ENCODE measurements at places on chromosomes 1 and 21.

DNA sequence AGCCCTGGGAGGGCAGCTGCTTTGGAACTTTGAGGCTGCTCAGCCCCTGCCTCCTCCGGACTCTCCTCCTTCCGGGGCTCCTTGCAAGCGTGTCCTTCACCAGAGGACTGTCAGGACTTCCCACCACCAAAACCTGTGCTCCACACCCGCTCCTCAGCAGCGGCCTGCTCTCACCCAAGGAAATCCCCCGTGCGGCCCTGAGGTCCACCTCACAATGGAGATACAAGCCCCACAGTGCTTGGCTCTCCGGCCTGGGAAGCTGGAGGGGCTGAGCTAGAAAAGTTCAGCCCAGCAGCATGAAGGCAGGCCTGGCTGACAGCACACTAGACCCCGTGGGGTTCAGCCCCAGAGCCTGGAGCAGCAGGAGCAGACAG is 33.6 kb downstream of the PGBD5 start:
- no peaks in the 10 kb centered on the region for H3K36me3 ChIP-seq
- no peak overlapping the region for H3K4me3 ChIP-seq
- H3K27me3 ChIP-seq = peaks cover 32% of the 10 kb centered on the region
- no peak overlapping the region for H3K27ac ChIP-seq

DNA sequence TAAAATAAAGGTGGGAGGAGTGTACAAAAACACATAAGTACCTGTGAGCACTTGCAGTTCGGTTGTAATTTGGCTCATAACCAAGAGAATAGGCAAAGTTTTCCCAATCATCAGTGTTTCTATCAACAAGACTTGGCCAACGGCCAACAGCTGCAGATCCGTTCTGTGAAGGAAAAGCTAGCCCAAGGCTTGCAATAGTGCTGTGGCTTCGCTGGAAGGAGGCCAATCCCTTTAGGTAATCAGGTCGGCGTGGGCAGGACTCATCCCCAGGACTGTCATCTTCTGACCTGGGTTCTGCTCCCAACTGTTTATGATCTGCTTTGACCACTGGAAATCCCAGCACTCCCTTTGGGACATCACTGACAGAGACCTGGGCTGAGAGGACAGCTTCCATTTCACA is 107.8 kb downstream of the LYST start:
- H3K27me3 ChIP-seq = no peaks in the 10 kb centered on the region
- DNase-seq = no peak
- peaks cover 71% of the 10 kb centered on the region for H3K36me3 ChIP-seq
- H3K4me1 ChIP-seq = no peaks in the 10 kb centered on the region
- no peak overlapping the region for H3K27ac ChIP-seq

DNA sequence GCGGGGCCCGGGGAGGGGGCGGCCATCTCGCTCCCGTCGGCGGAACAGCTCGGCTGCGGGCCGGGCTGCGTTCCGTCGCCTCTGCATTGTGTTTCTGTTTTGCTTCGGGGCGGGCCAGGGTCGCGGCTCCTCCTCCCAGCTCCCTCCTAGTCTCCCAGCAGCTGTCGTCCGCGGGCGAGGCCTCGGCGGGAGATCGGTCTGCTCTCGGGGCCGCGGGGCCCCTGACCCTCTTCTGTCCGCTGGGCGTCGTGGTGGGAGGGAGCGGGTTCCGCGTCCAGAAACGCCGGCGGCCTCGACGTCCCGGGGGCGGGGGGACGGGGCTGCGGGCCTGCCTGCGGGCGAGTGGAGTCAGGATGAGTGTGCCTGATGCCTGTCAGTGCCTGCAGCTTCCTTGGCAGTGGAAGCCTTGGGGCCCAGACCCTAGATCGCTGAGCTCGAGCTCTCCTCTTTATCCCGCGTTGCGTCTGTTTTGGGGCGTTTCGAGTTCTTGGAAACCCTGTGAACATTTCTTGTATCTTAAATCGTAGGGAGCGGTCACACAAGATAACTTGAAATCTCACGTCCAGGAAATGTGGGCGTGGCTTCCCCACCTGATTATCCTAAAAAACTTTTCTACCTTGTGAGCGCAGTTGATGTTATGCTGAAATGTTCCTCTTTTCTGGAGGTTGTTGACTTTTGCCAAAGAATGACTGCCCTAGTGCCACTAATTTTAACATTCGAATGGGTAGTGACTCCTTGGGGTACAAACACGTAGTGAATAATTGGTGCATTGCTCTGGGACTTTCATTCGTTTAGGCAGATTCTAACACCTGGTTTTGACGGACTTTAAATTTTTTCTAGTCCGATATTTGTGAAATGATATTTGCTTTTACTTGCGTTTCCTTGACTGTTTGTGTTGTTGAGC is 676 bp downstream of the MORC3 start:
- DNase-seq = no peak
- peaks cover 41% of the 10 kb centered on the region for H3K4me1 ChIP-seq
- H3K27ac ChIP-seq = peak overlapping the region; percentile 97
- peak overlapping the region; percentile 90 for H3K4me3 ChIP-seq

GRCh38 chr1:111511370-111511769 is 7.9 kb upstream of the ADORA3 start:
- H3K4me1 ChIP-seq = peaks cover 57% of the 10 kb centered on the region
- no peak overlapping the region for H3K27ac ChIP-seq
- H3K4me3 ChIP-seq = no peak overlapping the region
- H3K36me3 ChIP-seq = no peaks in the 10 kb centered on the region
- no peaks in the 10 kb centered on the region for H3K27me3 ChIP-seq
- DNase-seq = no peak
